ENCODE measurements at places on chromosomes 12 and 14. TPM values are rescaled to one million over a fixed set of nuclear protein-coding genes. Genes with fewer than 3 reads are reported as not detected.

Gene RND1
- total RNA-seq = 0.53 TPM

Gene LMO3
- total RNA-seq = 57.0 TPM

Gene BCL11B
- total RNA-seq = 1.3 TPM

Gene TMTC2
- total RNA-seq = 95.3 TPM

Gene MSI1
- total RNA-seq = 1.5 TPM

Gene TEX52
- total RNA-seq = not detected

Gene NOVA1
- total RNA-seq = 31.6 TPM

Gene ZBTB42
- total RNA-seq = 3.5 TPM

Gene IAPP
- total RNA-seq = not detected

Gene SLC22A17
- 30.5 TPM for total RNA-seq

Gene PPTC7
- 15.0 TPM for total RNA-seq

Gene SCNN1A
- total RNA-seq = 5.7 TPM

Gene PPP4R4
- total RNA-seq = 0.37 TPM

Gene OR6C2
- total RNA-seq = 0.42 TPM

Gene RASAL1
- total RNA-seq = 0.11 TPM

Gene PCK2
- 5.3 TPM for total RNA-seq

Gene SIX6
- total RNA-seq = not detected

Gene KCNH3
- 0.58 TPM for total RNA-seq

Gene RD3L
- not detected for total RNA-seq
